ENCODE measurements at places on chromosomes 5 and 9. TPM values are rescaled to one million over a fixed set of nuclear protein-coding genes. Genes with fewer than 3 reads are reported as not detected.

The SPATA31D3 gene
- total RNA-seq: not detected

The CCNO gene
- 10.6 TPM for total RNA-seq

The TMEM252 gene
- not detected for total RNA-seq

The PCDHGB7 gene
- total RNA-seq: 1.2 TPM

The EFNA5 gene
- total RNA-seq: 51.2 TPM

The SOX30 gene
- not detected for total RNA-seq

The LMBRD2 gene
- 7.9 TPM for total RNA-seq

DNA sequence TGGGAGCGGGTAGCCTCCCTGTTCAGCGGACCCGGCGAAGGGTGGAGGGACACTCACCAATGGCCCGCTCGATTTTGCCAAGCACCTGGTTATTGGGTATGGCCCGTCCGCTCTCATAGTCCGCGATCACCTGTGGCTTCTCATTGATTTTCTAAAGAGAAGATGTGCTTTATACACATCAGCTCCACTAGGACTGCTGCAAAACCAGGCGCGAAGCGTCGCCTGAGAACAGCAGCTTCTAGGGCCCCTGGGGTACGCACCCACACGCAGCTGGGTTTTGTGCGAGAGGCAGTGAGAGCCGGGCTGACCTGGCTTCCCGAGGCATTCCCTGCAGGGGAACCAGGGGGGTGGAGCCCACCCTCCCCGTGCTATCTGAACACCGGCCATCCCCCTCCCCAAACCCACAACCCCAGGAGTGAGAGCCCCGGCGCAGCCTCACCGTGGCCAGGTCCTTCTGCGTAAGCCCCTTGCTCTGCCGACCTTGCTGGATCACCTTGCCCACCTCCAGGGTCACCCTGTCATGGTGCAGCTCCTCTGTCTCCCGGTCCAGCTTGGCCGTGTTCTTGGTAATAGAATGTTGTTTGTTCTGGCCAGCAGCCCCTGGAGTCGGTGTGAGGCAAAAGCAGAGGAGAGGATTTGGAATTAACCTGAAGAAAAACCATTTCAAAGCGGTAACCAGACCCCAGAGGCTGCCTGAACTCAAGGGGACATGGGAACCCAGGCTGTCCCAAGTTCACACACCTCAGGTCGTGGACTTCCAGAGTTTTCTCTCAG, 3.1 kb downstream of the EDF1 start:
- DNase-seq: no peak

DNA sequence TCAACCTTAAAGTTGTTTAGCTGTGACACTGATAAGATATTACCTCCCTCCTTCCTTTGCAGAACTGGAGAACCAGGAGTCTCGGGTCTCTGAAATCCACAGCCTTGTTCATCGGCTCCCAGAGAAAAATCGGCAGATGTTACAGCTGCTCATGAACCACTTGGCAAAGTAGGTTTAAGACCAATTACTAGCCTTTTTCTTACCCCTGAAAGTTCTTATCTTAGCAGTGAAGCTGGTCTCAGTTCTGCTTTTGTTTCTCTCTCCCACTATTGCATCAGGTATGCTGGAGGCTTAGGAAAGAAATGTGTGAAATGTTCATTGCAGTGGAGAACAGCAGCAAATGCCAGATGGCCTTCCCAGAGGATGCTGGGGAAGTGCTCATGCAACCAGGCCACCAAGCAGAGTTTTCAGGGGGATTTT, 287.4 kb downstream of the ARHGAP26 start:
- no peak for DNase-seq

- DNase-seq: no peak
These were observed 105.1 kb downstream of the BRINP1 start for GRCh38 chr9:119264165-119264564.

GRCh38 chr5:112121258-112121657, 297.8 kb downstream of the EPB41L4A start:
- no peak for DNase-seq

GRCh38 chr5:24621792-24622191, 23.0 kb downstream of the CDH10 start:
- DNase-seq: peak; percentile 67

GRCh38 chr9:75803130-75803529, 87.3 kb upstream of the PCSK5 start:
- peak; percentile 14 for DNase-seq

- DNase-seq: no peak
These were observed 45.3 kb upstream of the RASEF start for GRCh38 chr9:83108208-83108607.

- no peak for DNase-seq
These were observed 556.1 kb upstream of the ZNF608 start for GRCh38 chr5:125302577-125302976.

DNA sequence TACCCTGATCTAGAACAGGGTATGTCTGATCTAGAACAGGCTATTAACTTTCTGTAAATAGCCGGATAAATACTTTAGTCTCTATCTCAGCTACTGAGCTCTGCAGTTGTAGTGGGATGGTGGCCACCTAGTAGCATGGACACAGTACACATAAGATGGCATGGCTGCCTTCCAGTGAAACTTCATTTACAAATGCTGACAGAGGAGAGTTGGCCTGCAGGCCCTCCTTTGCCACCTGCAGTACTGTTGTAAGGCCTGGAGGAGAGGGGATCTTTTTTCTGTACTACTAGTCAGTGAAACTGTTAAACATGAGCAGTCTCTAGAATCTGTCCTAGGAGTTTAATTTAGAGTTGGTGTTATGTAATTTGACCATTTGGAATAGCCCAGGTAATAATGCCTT, 86.0 kb downstream of the TRIO start:
- DNase-seq: no peak

GRCh38 chr5:17223367-17224185, 6.1 kb downstream of the BASP1 start:
- DNase-seq: no peak

- no peak for DNase-seq
These were observed 111.8 kb upstream of the APC start for GRCh38 chr5:112625689-112626438.

- DNase-seq: no peak
These were observed 97.6 kb upstream of the ANXA1 start for GRCh38 chr9:73054091-73054490.

DNA sequence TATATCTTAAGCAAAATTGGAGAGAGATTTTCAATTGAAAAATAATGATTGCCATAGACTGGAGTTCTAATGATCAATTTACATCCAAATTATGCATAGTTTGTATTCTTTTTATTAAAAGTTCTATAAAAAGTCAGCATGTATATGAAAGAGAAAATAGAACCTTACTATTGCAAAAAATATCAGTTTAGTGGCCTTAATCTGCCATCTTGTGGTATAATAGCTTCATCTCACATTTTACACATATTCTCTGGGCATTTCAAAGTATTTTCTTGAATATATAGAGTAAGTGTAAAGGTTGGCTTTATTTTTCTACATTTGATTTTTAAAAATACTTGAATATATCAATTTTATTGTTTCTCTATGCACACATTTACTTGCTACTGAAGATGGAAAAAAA, 1858.6 kb upstream of the CDH9 start:
- DNase-seq: peak; percentile 34

Data from MCF 10A (cell line).